ENCODE measurements at places on chromosomes 5 and 9.

DNA sequence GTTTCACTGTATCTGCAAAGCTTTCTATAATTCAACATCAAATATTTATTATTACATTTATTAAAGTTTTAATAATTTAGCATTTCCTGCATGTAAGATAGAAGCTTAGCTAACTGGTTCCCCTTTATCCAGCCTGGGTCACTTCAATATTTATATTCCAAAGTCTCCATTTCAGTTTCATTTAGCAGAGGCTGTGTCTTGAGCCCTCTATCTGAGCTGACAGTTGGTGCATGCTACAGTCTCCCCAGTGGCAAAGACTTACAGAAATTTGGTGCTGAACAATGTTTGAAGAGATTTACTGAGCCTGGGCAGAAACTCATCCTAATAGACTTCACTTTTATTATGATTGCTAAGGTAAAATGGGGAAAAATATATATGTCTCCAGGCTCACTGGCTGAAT, 279.1 kb downstream of the TRIM32 start:
- DNase-seq: no peak

- DNase-seq: no peak
These were observed 3.8 kb downstream of the SELENOP start for GRCh38 chr5:42807722-42808447.

DNA sequence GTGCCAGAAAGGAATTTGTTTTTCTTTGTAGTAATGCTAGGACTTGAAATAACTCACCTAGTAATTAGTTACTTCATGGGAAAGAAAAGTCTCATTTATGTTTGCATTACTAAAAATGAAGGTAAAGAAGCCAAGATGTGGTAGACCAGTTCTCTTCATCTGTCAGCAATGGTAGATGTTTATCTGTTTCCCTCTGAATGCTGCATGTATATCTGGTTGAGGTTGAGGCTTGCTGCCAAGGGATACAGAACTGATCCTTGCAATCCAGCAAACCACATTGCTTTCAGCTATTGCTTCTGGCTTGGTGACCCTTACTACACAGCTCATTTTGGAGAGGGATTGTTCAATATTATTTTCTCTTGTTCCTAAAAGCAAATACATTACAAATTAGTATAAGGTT, 73.6 kb downstream of the ZNF474 start:
- no peak for DNase-seq

DNA sequence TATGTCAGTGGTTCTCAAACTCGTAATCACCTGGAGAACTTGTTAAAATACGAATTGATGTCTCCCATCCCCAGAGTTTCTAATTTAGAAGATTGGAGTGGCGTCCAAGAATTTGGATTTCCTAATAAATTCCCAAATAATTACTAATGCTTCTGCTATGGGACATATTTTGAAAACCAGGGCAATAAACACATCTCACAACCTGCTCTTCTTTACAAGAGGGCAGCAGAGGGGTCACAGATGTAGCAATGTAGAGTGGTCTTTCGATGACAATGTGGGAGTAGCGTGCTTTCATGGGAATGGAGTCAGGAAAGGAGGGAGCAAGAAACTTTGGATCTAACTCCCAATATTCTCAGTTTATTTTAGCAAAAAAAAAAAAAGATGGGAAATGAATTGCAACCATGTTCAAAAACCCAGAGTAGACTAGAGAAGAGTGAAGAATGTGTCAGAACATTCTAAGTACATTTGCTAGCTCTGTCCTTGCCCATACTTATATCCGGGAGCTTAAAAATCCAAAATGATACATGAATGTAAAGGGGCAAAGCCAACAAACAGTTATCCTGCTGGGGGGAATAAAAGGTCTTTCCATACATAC, 33.8 kb upstream of the ALDH1A1 start:
- DNase-seq: no peak

DNA sequence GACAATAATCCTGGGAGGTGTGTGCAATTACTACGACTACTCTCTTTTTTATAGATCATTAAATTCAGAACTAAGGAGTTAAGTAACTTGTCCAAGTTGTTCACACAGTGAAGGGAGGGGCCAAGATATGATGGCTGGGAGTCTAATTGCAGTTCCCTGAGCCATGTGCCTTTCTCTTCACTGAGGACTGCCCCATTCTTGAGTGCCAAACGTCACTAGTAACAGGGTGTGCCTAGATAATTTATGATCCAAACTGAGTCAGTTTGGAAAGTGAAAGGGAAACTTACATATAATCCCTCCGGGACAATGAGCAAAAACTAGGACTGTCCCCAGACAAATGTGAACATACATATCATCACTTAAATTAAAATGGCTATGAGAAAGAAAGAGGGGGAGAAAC, 20.2 kb downstream of the IL7R start:
- no peak for DNase-seq

DNA sequence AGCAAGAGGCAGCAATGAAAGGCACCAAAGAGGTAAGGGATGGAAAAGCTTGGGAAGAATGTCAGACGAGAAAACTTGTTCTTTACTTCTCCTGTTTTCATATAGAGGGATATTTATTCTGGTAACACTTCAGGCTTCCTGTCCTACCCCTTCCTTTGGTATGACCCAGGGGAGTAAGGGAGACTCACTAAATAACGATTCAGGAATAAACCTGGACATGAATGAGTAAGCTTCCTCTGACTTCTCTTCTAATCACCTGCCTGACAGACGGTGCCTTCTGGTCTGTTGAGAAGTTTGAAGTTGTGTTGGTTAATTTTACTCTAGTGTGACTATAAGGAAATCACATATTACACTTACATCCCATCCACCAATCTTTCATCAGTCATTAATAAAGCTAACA, 461.2 kb downstream of the CDH12 start:
- DNase-seq: no peak

GRCh38 chr5:99272576-99272975, 343.8 kb upstream of the CHD1 start:
- DNase-seq: no peak

DNA sequence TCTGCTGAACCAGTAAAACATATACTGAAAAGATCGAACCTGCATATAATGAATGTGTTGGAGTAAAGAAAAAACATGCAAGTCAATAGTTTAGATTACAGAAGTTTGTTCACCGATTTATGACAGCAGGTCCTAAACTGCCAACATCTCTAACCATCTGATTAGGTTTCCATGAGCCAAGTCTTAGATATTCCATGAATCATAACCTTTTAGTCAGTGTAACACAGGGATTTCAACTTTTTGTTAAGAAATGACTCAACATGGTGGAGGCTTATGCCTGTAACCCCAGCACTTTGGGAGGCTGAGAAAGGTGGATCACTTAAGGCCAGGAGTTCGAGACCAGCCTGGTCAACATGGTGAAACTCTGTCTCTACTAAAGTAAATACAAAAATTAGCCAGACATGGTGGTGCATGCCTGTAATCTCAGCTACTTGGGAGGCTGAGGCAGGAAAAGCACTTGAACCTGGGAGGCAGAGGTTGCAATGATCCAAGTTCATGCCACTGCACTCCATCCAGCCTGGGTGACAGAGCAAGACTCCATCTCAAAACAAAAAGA, 38.7 kb downstream of the APC start:
- no peak for DNase-seq

DNA sequence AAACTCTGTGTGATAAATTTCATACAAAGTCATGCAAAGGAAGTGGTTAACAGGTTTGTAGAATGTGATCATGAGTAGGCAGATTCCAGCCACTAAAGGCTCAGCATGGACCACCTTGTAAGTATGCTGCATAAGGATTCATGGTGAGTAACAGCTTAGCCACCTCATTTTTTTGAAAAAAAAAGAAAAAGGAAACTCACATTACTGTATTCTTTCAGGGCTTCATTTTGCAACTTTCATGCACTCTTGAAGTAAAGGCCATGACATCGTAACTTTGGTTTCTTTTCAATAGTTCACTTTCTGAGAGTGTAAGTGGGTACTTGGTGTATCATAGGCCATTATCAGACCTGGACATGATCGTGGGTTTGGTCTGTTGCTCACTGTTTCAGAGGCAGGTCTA, 175.1 kb downstream of the PCSK1 start:
- no peak for DNase-seq
